ENCODE measurements at places on chromosomes 13 and 19.

GRCh38 chr13:94708031-94708859 lies 4.1 kb downstream of the SOX21 start:
- DNase-seq = no peak

DNA sequence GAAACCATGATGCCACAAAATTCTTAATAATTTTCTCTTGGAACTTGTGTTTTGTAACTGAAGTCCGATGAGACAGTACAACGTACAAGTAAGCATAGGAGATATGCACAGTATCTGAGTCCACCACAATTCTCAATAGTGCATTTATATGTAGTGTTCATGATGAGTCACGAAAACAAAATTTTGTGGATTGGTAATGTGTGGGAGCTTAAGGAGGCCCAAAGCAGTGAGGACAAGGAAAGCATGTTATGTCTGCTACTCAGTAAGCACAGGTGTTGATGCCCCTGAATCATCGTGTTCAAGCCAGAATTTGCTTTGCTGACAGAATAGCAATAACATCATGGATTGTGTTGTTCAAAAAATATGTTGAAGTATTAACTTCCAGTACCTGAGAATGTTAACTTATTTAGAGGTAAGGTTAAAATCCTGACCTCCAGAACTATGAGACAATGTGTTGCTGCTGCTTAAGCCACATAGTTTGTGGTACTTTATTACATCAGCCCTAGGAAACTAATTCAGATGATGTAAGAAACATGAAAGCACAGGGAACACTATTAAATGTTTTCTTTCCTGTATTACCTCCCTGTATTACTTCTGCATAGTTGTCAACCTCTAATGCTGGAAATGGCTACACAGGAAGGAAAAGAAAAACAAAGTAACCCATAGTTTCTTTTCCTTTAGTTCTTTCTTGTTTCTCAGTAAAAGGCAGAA lies 201.3 kb downstream of the SLITRK6 start:
- no peak for DNase-seq

GRCh38 chr13:51967482-51968446 lies 43.5 kb downstream of the ATP7B start:
- DNase-seq = no peak

DNA sequence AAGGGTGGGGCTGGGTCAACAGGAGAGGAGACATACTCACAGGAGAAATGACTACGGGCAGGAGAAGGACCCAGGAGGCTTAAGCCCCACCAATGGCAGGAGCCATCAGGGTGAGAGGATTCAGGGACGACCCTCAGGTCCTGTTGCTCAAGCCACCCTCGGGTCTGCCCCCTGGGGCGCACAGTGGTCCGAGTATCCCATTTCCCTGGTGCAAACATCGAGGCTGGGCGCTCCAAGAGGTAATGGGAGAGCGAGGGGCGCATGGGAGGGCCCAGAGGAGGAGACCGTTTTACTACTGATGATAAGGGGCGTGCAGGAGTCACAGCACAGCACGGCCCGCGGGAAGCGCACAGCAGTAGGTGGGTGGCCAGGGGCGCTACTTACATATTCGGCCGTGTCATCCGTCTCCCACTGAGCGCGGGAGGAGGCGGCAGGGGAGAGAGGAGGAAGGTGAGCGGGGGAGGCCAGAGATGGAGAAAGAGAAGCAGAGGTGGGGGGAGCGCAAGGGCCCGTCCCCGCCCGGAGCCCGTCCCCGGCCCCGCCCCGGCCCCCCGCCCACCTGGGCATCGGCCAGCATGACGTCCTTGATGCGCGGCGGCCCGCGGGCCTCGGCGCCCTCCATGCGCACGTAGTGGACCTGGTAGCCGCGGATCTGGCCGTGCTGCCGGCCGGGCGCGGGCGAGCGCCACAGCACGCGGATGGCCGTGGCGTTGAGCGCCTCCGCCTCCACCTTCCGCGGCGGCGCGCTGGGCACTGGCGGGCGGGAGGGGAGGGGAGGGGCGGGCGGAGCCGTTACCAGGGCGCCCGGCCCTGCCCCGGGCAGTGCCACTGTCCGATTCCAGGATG lies 111.5 kb downstream of the PTPRS start:
- no peak for DNase-seq

DNA sequence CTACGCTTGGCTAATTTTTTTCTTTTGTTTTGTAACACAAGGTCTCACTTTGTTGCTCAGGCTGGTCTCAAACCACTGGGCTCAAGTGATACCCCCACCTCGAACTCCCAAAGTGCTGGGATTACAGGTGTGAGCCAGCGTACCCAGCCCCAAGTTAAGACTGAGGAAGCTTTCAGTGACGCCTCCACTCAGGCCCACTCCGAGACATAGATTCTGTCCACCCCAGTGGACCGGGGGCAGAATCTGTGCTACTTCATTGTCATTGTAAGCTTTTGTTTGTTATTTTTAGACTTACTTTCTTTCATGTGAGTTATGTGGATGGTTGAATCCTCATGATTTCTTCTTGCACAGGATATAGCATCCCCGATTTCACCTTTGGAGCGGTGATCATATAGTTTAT lies 156.9 kb upstream of the TSHZ3 start:
- no peak for DNase-seq

DNA sequence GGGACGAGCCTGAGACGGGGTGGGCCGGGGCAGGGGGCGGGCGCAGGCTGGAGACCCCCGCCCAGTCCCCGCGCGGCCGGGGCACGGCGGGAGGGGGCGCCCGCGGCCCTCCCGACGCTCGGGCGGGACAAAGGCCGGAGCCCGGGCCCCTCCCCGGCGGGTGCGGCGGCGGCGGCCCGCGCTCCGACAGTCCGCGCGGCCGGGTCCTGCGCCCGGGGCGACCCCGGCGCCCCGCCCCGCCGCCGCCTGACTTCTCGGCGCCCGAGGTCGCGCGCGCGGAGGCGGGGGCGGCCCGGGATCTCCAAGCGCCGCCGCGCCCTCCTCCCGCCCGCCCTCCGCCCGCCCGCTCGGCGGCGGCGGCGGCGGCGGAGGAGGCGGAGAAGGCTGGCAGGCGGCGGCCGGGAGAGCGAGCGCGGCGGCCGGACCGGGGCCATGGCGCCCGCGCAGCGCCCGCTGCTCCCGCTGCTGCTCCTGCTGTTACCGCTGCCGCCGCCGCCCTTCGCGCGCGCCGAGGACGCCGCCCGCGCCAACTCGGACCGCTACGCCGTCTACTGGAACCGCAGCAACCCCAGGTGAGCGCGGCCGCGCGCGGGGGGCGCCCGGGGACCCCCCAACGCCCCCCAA lies at the start of gene EFNA2:
Gene EFNA2, plus strand, starts transcription at position 137 of the 624 bp plus-strand sequence. Its CDS starts 296 bp downstream, at position 433.
- no peak for DNase-seq

DNA sequence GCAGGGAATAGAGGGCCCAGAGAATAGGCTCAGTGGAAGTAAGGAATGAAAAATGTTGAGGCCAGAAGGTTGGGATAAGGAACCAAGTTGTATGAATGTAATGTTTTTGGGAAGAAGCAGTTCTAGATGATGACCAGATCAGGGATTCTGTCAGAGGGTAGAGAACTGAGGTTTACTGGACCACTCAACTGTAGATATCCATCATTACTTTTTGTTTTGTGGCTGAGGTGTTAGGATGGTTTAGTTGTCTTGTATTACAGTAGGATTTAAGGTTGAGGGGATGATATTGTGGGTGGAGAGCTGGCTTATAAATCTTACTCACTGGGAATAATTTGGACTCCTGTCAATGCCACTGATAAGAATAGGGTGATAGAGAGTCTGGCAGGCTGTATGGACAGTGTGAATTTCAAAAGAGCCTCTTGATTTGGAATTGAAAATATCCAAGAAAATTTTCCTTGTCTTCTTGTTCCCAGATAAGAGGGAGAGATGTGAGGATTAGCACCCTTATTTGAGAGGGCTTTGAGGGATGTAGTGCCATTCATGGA lies 22.6 kb downstream of the NDFIP2 start:
- no peak for DNase-seq

GRCh38 chr13:27355894-27356293 lies 68.5 kb upstream of the GTF3A start:
- no peak for DNase-seq

GRCh38 chr19:20313894-20314293 lies 146.9 kb downstream of the ZNF486 start:
- no peak for DNase-seq

DNA sequence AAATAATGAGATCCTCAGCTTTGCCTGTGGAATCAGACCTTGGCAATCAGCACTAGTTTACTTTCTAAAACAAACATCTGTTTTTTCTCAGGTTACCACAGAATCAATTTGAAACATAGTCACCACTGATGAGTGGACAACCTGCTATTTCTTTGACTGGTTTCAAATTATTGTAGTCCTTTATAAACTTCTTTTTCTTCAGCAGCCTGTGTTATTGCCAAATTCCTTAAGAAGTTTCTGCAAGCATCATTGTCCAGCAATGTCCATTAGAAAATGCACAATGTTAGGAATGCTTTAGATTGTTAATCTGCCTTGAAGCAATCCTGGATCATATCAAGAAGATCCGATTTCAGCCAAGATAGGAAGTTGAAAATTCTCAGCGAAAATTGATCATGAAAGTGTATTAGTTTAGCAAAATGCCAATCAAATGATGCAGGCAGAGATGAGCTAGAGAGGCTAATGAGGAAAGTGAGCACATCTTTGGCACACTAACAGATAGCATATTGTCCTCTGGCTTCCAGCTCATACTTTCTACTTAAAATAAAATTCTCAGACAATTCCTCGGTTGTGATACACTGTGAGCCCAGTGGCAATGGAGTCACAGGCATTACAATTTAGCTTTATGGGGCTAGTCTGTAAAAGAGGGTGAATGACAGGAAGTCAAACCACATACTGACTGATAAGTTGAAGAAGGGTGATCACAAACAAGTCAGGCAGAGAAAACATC lies 270.6 kb downstream of the SLITRK6 start:
- peak; percentile 56 for DNase-seq

DNA sequence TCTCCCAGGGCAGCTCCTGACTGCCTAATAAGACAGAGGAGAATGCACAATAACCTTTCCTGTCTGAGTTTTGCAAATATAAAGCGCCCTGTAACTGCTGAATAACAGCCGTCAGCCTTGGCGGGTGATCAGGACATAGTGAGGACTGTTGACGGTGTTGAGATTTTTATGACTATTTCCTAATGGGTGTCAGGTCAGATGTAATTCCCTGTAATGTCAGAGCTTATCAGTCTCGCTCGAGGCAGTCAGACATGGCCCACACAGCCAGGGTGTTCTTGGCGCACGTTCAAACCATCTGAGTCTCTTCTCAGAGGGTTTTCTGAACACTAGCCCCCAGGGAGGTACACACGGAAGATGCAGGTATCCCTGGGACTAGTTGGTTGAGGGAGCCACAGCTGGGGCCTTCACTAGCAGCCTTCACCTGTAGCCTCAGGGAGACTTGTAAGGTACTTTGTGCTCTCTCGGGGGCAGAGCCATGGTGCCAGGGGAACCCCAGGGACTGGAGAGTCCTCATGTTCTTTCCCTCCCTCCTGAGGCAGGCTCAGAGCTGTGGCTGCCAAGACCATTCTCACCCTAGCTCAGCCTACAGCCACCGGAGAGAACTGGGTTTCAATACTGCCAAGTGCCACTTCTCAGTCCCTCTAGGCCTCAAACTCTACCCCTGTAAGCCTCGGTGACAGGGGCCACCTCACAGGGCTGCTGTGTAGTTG lies 213.1 kb downstream of the UQCRFS1 start:
- no peak for DNase-seq

- no peak for DNase-seq
These were observed 201.5 kb downstream of the MYO16 start for GRCh38 chr13:108830916-108831315.

DNA sequence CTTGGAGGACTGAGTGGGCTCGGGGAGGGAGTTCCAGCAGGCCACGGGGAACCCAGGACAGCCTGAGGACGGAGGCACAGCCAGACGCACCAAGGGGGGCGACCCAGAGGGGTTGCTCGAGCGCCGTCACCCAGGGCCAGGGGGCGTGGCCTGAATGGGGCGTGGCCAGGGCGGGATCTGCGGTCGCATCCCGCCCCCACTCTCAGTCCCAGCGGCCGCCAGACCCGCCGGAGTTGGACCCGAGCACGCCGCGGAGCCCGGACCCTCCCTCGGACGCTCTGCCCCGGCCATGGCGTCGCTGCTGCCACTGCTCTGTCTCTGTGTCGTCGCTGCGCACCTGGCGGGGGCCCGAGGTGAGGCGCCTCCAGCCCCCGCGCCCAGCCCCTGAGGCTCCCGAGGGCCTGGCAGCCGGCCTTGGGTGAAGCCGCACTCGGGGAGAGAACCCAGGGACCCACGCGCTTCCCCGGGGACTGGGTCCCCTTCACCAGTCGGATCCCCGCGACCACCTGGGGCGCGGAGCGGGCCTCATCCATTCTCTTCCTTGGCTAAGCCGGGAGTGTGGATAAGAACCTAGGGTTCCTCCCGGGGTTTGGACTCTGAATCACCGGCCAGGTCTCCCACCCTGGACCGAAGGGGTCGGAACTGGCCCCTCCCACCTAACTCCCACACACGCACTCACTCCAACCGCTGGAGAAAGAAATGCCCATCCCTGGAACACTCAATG lies at the start of gene CILP2:
Gene CILP2, plus strand, starts transcription at position 205 of the 724 bp plus-strand sequence. Its CDS starts 85 bp downstream, at position 290.
- no peak for DNase-seq

DNA sequence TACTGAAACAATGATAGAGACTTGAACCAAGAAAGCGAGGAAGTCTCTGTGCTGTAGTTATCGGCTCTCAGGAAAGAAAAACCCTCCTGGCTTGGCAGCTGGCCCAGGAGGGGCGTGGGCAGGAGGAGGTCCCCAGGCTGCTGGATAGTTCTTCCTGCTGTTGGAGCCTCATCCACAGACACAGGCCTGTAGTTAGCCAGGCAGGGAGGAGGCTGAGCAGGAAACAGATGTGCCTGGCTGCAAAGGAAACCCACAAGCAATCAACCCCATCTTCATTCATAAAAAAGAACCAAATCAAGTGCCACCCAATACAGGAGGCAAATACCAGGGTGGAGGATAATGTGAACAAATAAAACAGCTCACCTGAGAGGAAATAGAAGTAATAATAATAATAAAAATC lies 86.2 kb downstream of the IRS2 start:
- peak; percentile 83 for DNase-seq

DNA sequence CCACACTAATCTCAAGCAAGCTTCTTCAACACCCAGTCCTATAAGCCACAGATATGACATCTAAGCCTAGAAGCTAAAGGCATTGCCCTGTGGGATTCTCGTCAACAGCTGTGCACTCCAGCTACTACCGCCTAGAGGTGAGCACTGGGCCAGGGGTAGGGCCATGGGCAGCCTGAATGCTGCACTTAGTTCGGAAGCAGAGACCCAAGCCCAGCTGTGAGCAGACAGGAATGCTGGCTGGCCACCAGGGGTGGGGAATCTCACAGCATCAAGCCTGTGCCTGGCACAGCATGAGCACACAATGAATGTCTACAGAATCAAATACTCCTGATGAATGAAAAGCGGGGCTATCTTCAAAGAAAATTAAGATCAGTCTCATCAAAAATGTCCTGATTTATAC lies 167.5 kb upstream of the UBL3 start:
- DNase-seq = no peak

GRCh38 chr19:7287722-7288121 lies 6.5 kb downstream of the INSR start:
- DNase-seq = peak; percentile 70

- peak; percentile 51 for DNase-seq
These were observed at the start of gene TRAPPC6A for GRCh38 chr19:45177817-45178261. TRAPPC6A (minus strand) TSS chr19:45178237; CDS start chr19:45178218, 19 bp downstream.

GRCh38 chr19:6394831-6395230 lies 1.9 kb upstream of the GTF2F1 start:
- no peak for DNase-seq

Measured in RPMI7951 (cell line).